ENCODE measurements at places on chromosomes 2 and 18.

DNA sequence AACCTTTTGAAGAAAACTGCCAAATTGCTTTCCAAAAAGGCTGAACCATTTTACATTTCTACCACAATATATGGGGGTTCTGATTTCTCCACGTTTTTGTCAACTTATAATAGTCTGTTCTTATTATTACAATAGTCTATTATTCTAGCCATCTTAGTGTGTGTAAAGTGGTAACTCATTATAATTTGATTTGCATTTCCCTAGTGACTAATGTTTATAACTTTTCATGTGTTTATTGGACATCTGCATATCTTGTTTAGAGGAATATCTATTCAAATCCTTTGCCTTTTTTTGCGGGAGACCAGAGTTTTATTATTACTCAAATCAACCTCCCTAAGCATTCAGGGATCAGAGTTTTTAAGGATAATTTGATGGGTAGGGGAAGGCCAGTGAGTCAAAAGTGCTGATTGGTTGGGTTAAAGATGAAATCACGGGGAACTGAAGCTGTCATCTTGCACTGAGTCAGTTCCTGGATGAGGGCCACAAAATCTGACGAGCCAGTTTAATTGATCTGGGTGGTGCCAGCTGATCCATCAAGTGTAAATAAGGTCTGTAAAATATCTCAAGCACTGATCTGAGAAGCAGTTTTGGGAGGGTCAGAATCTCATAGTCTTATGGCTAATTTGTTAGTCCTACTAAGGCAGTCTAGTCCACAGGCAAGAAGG is 303.4 kb upstream of the NCKAP5 start:
- no peak for DNase-seq

DNA sequence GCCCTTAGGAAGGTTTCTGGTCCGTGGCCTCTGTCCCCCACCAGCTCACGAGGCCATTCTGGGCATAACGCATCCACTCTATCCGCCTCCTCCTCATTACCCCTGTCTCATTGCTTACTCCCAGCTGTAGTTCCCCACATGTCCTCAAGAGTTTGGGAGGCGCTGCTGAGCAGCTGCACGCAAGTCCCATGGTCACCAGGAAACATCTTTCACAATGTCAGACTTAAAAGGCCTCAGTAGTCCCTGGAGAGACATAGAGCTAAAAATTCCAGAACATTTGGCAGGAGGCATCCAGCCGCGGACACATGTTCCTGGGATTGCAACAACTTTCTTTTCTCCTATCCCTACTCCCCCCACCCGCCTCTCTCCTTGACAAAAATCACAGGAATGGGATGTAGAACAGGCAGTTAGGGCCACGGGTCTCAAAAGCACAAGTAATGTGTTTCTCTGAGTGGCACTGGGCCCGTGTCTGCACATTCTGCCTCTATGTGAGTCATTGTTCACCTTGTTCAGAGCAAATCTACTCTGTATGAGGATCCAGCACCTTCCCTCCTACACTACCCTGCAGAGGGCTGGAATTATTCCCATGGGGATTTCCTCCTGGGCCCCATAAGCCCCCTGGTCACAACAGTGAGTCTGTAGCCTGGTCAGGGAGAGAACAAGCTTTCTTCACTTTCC is 8.1 kb downstream of the LBH start:
- no peak for DNase-seq

- DNase-seq = no peak
Observed at GRCh38 chr2:146228020-146228393, 1616.8 kb upstream of the ACVR2A start.

- DNase-seq = no peak
Observed at GRCh38 chr18:51044928-51045585, 15.0 kb downstream of the SMAD4 start.

GRCh38 chr2:6800553-6800952 is 65.2 kb downstream of the CMPK2 start:
- DNase-seq = no peak

GRCh38 chr18:47628240-47628781 is 302.1 kb downstream of the SMAD2 start:
- DNase-seq = no peak
